ENCODE measurements at places on chromosomes 5 and 9.

- no peak for DNase-seq
Measured at GRCh38 chr5:31614151-31615020, 24.5 kb upstream of the PDZD2 start.

- DNase-seq = no peak
Measured at GRCh38 chr5:89866410-89866809, 543.1 kb downstream of the CETN3 start.

DNA sequence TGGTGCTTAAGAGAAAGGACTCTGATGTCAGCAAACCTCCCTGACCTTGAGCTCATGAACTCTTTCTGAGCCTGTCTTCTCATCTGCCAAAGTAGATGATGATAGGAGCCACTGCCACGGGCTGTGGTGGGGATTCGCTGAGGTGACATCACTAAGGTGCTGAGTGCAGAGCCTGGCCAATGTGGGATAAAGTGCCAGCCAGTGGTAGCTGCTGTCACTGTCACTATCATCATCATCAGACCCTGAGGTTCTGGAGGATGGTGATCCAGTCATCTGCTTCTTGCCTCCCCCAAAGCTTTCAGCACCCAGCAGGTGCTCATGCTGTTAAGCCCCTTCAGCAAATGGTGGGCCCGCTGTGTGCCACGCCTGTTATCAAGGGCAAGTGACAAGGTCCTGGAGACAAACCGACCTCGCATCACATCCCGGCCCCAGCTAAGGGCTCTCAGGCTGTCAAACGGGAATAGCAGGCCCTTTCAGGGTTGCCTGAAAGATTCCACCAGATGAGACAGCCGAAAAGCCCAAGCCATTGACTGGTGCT is 6.4 kb downstream of the FPGS start:
- no peak for DNase-seq

DNA sequence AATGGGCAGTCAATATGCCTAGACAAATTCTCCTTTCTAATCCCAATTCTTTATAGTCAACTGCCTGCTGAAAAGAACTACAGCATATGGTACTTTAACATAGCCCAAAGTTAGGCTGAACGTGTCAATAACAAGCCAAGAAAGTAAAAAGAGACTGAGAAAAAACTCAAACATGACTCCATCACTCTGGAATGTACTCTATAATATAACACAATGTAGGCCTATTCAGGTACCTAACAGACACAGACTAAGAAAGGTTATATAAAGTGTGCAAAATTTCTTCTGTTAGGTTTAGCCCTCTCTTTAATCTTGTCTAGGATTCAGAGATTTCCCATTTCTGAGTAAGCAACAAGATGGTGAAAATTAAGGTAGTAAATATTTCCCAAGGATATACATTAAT is 209.7 kb upstream of the PRR16 start:
- DNase-seq = no peak

GRCh38 chr9:81462801-81463200 is 226.5 kb downstream of the TLE1 start:
- no peak for DNase-seq

- DNase-seq = no peak
Measured at GRCh38 chr5:81182396-81183390, 50.4 kb upstream of the CKMT2 start.

DNA sequence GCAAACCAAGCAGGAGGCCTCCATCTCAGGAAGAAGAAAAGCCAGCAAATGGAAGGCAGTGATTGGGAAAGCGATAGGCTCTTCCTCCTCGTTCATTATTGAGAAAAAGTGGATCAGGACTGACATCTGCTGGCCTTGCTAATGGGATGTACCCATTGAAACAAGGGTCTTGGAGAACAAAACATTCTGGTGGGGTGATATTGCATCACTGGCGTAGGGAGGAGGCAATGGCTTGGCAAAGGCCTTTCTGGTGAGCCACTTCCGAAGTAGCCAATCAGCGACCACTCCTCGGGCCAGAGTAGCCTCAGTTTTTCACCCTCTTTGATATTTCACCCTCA is 86.7 kb upstream of the NFIB start:
- DNase-seq = peak; percentile 84

GRCh38 chr9:84991514-84991870 is 322.0 kb downstream of the NTRK2 start:
- no peak for DNase-seq

DNA sequence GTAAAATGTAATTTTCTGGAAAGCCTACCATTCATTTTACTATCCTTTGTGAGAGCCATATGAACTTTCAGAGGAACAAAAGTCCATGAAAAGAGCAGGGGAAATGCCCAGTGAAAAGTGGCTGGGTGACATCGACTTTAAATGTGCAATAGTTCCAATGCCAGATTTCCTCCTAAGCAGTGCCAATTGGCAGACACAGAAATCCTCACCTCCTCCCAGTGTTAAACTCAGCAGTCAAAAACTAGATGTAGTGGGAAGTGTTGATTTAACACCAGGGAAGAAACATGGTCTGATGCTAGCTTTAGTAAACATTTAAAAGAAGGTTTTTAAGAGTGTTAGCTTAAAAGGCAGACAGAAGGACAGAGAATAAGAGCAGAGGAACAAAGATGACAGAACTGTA is 2055.2 kb downstream of the MAT2B start:
- no peak for DNase-seq

DNA sequence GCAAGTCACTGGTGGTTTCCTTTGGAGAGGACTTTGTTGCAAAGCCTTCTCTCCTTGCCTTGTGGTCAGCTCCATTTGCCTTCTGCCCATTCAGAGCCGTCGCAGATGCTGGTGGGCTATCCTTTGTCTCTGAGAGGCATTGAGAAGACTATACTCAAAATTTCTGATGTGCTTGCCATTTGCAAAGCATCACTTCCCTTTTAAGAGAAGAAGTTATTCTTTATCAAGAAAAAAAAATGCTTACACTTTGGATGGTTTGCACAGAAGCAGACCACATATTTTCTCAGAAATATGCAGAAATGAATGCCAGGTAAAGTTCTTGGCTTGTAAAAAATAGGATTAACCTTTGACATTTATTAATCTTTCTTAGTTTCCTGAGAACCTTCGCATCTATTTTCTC is 195.8 kb upstream of the KLF4 start:
- no peak for DNase-seq

DNA sequence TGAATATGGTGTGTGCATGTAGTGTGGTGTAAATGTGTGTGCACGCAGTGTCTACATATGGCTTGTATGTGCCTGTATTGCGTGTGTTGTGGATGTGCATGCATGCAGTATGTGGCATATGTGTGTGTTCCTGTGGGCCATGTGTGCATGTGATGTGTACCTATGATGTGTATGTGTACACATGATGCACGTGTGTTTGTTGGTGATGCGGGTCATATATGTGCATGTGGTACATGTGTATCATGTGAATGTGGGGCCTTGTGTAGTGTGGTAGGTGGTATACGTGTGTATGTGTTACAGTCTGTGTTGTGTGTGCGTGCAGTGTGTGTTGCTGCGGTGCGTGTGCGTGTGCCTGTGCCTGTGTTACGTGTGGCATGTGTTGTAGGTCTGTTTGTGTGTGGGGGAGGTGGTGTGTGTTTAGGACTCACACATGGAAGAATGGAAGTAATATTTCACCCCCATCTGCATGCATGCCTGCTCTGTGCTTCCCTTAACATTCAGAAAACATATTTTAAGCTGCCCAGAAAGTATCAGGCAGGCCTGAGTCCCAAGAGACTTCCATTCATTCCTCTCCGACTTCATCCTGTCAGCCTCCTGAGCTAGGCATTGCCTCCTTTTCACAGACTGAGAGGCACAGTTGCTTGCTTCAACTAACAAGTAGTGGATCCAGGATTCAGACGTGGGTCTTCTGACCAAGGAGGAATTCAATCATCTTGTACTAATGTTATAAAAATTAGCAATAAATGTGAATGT is 55.4 kb upstream of the RUFY1 start:
- DNase-seq = no peak

- DNase-seq = peak; percentile 80
Measured at GRCh38 chr9:116286297-116286696, 132.7 kb downstream of the PAPPA start.

- no peak for DNase-seq
Measured at GRCh38 chr5:33531824-33532223, 91.1 kb downstream of the TARS1 start.

GRCh38 chr5:86861512-86861911 is 243.8 kb downstream of the COX7C start:
- no peak for DNase-seq

- no peak for DNase-seq
Measured at GRCh38 chr9:93132287-93132927, 1.6 kb downstream of the NINJ1 start.

DNA sequence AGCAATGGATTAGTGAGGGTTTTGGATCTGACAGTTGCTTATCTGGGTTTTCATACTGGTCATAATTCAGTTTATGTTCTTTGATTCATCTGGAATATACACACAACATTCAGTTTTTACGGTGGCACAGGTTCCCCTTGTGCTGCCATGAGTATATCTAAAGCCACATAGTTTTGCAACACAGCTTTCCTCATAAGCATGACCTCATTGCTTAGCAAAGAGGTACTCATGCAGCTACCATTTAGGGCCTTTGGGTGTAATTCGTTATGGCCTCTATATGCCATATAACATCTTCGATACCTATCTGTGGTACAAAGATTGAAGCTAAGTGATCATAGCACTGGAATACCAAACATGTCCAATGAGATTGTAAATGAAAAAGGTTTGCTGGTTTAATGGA is 2.9 kb upstream of the RBM22 start:
- no peak for DNase-seq

DNA sequence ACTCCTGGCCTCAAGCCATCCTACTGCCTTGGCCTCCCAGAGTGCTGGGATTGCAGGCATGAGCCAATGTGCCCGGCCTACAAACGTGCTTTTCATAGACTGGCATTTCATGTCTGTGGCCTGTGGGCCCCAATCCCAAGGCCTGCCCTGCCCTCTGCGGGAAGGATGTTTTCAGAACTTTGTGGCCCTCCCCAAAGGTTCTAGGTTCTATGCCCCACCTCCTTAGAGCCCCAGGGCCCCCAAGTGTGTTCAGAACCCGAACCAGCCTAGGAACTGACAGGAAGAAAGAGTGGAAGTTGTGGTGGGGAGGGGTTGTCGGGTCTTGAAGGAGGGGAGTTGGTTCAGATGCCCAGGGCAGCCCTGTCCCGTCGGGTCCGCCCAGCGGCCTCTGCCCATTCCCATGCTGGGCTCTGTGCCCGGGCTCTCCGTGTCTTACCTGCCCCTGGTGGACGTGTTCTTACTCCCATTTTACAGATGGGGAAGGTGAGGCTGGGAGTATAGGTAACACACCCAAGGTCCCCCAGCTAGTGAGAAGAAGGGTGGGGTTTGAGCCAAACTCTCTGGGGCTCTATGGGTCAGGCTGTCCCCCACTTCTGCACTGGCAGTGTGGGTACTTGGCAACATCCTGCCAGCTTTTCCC is 175.8 kb upstream of the IER5L start:
- no peak for DNase-seq

- DNase-seq = peak; percentile 5
Measured at GRCh38 chr9:96566498-96567202, 53.0 kb downstream of the CDC14B start.

DNA sequence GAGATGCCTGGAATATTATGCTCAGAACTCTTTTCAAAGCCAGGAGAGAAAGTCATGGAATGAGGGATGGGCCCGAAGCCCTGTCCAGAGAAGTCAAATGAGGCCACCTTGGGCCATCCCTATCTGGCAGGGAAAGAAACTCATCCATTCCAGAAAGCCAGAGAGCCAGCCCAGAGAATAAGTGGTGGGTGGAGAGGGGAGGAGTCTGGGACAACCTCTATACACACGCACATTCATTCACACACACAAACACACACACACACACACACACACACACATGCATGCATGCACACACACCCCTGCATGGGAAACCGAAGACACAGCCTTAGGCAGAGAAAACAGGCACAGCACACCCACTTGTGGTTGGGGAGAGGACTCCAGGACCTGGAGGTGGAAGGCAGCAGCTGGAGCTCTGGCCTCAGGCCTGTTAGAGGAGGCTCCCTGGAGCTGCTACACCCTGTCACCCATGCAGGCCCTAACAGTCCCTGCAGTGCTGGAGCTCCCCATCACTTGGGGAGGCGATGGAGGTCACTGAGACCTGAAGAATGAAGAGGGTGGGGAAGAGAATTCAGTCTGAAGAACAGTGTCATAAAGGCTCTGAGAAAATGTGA is 38.0 kb downstream of the TGFBI start:
- no peak for DNase-seq

DNA sequence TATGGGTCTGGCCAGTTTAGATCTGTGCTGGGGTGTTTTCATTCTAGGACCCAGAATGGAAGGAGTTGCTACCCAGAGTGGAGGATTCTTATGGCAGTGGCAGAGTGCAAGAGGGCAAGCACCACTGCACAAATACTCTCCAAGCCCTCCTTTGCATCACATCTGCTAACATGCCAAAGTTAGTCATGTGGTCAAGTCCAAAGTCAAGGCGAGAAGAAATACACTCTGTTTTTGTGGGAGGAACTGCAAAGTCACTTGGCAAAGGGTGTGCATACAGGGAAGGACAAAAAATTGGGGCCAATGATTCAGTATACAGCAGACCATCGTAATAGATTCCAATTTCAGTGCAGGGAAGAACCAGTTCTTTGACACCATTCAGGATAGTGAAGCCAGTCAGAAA is 43.9 kb upstream of the HMGCS1 start:
- DNase-seq = no peak

- no peak for DNase-seq
Measured at GRCh38 chr5:165805756-165806155, 2300.3 kb downstream of the MAT2B start.

DNA sequence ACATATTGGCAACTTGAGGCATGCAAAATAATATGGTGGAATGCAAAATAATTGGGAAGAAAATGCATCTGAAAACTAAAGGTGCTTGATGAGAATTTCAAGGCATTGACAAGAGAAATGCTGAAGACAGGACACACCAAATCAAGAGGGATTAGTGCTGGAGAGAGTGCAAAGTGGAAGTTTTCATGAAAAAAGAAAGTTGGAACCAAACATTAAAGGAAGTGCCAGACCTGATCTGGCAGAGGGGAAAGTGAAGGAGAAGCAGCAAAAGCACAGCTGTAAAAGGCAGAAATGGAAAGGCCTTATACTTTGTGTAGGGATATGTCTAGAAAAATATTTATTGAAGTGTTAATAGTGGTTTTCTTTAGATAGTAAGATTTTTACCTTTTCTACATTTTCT is 35.3 kb upstream of the FYB1 start:
- no peak for DNase-seq

GRCh38 chr9:126164796-126165525 is 161.7 kb upstream of the MVB12B start:
- no peak for DNase-seq

- no peak for DNase-seq
Measured at GRCh38 chr9:86340356-86341006, 13.7 kb downstream of the TUT7 start.

- no peak for DNase-seq
Measured at GRCh38 chr9:109120204-109120789, 550 bp upstream of the TMEM245 start.

DNA sequence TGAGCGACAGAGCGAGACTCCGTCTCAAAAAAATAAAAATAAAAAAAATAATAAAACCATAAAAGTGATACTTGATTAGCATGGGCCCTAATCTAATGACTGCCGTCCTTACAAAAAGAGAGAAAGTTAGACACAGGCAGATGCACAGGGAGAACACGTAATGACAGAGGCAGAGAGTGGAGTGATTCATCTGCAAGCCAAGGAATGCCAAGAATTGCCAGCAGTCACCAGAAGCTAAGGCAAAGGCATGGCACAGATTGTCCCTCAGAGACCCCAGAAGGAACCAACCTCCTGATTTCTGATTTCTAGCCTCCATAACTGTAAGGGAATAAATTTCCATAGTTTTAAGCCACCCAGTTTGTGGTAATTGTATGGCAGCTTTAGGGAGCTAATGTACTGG is 79.6 kb upstream of the FREM1 start:
- DNase-seq = no peak

Data from DMS153 (cell line).